K562 (cell line): ENCODE measurements at places on chromosomes 5 and 9. TPM values are rescaled to one million over a fixed set of nuclear protein-coding genes. Genes with fewer than 3 reads are reported as not detected.

DNA sequence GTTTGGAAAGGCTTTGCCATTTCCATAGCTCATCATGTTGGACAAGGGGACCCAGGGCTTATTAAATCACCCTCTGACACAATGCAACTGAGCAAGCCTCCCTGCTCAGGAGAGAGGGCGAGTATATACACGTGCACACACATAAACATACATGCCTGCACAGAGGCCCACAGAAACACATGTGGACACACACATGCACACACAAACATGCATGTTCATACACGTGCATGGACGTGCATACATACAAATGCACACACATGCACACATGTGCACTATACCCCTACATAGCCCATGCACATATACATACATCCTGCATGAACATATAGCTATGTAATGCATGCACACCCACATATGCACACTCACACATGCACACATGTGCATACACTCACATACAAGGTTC, 99.5 kb upstream of the ALDH1B1 start:
- no peak for DNase-seq

DNA sequence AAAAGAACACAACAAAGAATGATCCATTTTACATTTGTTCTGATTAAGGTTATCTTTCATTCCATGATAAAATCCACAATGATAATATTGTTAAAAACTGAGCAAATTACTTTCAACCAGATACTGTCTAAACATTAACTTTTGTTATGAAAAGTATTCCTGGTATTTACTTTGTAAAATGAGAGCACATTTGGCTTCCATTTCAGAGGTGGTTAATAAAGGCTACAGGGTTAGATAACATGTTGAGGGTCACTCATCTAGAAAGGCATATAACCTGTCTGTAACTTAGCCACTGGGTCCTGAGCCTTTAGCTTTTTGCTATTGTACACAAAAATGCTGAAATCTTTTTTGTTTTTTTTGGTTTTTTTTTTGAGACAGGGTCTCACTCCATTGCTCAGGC, 99.3 kb downstream of the ANXA2R start:
- DNase-seq = no peak

- DNase-seq = no peak
Observed at GRCh38 chr9:129762985-129763926, 10.4 kb upstream of the PTGES start.

DNA sequence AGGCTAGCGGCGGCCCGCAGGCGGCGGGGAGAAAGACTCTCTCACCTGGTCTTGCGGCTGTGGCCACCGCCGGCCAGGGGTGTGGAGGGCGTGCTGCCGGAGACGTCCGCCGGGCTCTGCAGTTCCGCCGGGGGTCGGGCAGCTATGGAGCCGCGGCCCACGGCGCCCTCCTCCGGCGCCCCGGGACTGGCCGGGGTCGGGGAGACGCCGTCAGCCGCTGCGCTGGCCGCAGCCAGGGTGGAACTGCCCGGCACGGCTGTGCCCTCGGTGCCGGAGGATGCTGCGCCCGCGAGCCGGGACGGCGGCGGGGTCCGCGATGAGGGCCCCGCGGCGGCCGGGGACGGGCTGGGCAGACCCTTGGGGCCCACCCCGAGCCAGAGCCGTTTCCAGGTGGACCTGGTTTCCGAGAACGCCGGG, 253 bp downstream of the SLC12A2 start:
- no peak for DNase-seq

DNA sequence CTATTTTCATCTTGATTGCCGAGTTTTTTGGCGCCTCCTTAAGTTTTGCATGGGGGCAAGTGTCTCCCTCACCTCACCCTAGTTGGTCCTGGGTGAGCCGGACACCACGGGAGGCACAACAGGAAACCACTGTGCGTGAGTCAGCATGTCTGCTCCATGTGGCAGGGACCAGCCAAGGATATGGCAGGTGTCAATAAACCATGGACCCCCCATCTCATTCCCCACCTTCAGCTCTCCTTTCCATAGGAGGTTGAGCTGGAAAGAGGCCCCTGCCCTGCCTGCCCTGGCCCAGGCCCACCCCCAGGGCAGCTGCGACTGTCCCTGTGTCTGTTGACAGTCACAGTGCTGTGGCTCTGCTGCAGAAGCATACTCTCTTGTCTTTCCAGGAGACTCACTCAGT, 3.1 kb downstream of the SPACA9 start:
- no peak for DNase-seq

DNA sequence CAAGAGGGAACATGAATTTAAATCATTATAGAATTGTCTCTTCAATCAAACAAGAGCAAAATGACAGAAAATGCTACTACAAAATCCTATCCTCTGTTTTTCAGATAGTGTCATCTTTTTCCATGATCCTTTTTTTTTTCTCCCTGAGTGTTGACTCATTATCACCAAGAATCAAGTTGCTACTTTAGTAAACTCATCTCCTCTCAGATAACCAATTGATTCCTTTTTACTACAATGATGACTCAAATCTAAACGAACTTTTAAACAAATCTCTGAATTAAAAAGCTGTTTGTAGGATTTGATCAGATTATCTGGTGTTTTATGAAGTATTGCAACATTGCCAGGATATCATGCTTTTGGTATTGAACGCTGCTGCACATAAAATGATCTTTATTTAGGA, 23.9 kb upstream of the IL7R start:
- DNase-seq = no peak

GRCh38 chr5:1497242-1497777, 26.4 kb downstream of the LPCAT1 start:
- DNase-seq = no peak

DNA sequence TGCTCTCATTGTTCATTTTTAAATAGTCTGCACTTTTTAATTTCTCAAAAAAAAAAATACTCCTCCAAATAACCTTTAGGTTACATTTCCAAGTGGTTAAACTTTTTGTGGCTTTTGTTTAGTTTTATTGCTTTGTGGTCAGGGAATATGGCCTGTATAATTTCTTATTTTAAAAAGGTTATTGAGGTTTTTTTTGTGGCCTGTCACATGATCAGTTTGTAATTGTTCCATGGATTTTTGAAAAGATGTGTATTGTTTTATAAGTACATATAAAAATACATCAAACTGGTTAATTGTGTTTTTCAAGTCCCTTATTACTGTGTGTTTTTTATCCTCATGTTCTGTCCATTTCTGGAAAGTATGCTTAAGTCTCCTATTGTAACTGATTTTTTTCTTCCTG, 64.0 kb downstream of the ZNF618 start:
- no peak for DNase-seq

- no peak for DNase-seq
Observed at GRCh38 chr9:93911801-93912554, 43.2 kb downstream of the BARX1 start.

GRCh38 chr5:72137826-72138409, 30.6 kb downstream of the MAP1B start:
- DNase-seq = peak; percentile 26

Gene SPOCK1
- polyA plus RNA-seq = not detected in 2 replicates

Gene SLC22A4
- 6.0 and 7.0 TPM in 2 replicates for polyA plus RNA-seq

Gene ANKRD55
- polyA plus RNA-seq = 4.6 TPM in 2 replicates

Gene FOXE1
- not detected in 2 replicates for polyA plus RNA-seq

Gene ABL1
- 59.7 and 60.0 TPM in 2 replicates for polyA plus RNA-seq

Gene GPR151
- polyA plus RNA-seq = not detected in 2 replicates
